Esophagus muscularis mucosa (tissue), 4 donors: ENCODE measurements at places on chromosomes 1 and 21.

- DNase-seq, result no peak
Observed at GRCh38 chr1:229141689-229142377, 129.1 kb upstream of the RAB4A start.

- DNase-seq, result no peak
Observed at GRCh38 chr1:199612976-199613774, 414.3 kb upstream of the NR5A2 start.

DNA sequence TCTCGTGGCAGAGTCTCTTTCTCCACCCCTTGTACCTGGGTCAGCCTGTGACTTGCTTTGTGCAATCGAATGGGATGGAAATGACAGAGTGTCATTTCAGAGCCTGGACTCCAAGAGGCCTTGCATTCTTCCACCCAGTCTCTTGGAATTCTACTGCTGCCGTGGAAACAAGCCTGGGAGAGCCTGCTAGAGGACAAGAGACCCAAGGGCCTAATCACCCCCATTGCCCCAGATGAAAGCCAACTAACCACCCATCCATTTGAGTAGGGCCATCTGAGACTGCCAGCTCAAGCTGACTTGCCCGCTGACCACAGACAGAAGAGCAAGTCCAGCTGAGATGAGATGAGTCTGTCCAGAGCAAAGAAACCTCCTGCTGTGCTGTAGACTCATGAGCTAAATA lies 201.6 kb downstream of the PTPRU start:
- DNase-seq, result no peak

DNA sequence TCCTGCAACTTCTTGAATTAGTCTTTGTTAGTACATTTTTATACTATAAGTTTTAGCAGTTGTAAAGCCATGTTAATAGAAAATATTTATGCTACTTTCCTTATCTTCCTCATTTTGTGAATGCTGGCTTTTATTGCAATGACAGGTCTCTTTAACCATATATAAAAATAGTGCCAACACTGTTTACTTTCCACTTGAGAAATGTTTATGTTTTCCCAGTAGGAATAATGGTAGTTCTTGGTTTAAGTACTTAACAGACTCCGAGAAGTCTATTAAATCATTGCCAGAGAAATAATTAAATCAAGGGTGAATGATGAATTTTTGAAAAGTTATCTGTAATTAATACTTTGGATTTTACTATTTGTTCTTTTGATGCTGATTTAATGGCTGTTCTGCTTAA lies 9.7 kb downstream of the CHML start:
- no peak for DNase-seq

- no peak for DNase-seq
Observed at GRCh38 chr1:2558420-2558819, 2.2 kb downstream of the TNFRSF14 start.

DNA sequence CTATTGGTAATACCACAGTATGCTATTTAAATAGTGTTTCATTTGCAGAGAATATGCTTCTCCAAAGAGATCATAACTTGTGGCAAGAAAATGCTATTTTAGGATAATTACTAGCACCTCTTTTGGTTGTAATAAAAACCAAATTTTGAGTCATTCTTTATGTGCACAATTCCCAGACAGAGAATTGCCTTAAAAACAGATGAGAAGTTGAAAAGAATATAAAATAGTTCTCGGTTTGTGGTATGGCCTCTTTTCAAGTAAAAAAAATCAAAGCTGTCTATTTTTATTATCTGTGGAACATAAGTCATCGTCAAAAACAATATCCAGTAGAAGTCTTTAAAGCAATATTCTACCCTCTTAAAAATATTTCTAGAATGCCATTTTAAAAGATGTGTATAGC lies 185.9 kb downstream of the GREM2 start:
- DNase-seq, result no peak

DNA sequence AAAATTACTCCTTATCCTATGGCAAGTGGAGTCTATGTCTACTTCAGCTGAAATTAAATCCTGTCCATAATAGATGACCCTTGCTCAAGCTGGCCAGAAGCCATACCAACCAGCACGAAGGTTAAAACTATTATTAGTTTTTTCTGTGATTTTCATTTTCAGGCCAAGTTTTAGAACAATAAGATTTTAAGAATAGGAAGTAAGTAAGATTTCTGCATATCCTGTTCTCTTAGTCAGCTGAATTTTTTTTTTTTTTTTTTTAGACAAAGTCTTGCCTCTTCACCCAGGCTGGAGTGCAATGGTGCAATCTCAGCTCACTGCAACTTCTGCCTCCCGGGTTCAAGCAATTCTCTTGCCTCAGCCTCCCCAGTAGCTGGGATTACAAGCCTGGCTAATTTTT lies 6.1 kb upstream of the RBP7 start:
- no peak for DNase-seq

GRCh38 chr1:43951021-43951985 lies 4.6 kb downstream of the IPO13 start:
- DNase-seq, result no peak
